ENCODE measurements at places on chromosomes 2 and 18. TPM values are rescaled to one million over a fixed set of nuclear protein-coding genes. Genes with fewer than 3 reads are reported as not detected.

The HK2 gene
- 0.79 TPM for total RNA-seq

The ITGB6 gene
- total RNA-seq: 0.87 TPM

The ACSL3 gene
- 149 TPM for total RNA-seq

The DHRS9 gene
- total RNA-seq: 3.3 TPM

The GREB1L gene
- total RNA-seq: 5.4 TPM

The DSG3 gene
- total RNA-seq: 0.02 TPM

The NFE2L2 gene
- 37.3 TPM for total RNA-seq

The MC4R gene
- not detected for total RNA-seq

The GPR17 gene
- total RNA-seq: not detected

The HOXD11 gene
- total RNA-seq: 6.5 TPM

The CYTIP gene
- 0.08 TPM for total RNA-seq

The NFATC1 gene
- 6.9 TPM for total RNA-seq

The CACNB4 gene
- total RNA-seq: 0.14 TPM

The NCKAP5 gene
- 0.76 TPM for total RNA-seq

The CNRIP1 gene
- total RNA-seq: 1.6 TPM

The ZDBF2 gene
- 1.3 TPM for total RNA-seq

The LHCGR gene
- not detected for total RNA-seq

The CRYGD gene
- not detected for total RNA-seq

The METTL21A gene
- total RNA-seq: 24.6 TPM

The SCTR gene
- not detected for total RNA-seq

The LRRC30 gene
- not detected for total RNA-seq

The XPO1 gene
- 126 TPM for total RNA-seq

The AGXT gene
- total RNA-seq: not detected

The BCL11A gene
- total RNA-seq: 0.09 TPM

The OTX1 gene
- 4.6 TPM for total RNA-seq

The FAM110C gene
- 0.40 TPM for total RNA-seq

The MAP2 gene
- 1.5 TPM for total RNA-seq

The CAPN13 gene
- total RNA-seq: 0.12 TPM

The TAF4B gene
- 3.9 TPM for total RNA-seq

The ELOA2 gene
- total RNA-seq: not detected

The POMC gene
- 0.06 TPM for total RNA-seq

The NEUROD1 gene
- total RNA-seq: not detected

The LAMA1 gene
- 0.16 TPM for total RNA-seq

The DAW1 gene
- 2.1 TPM for total RNA-seq

The DNAH7 gene
- 1.2 TPM for total RNA-seq

The KCNS3 gene
- 1.4 TPM for total RNA-seq

Data from A549 treated with AZD2906 at 1 μM for 4 hours (cell line).